Adrenal gland (tissue), 19 donors: ENCODE measurements at places on chromosomes 2 and 18. TPM values are rescaled to one million over a fixed set of nuclear protein-coding genes. Genes with fewer than 3 reads are reported as not detected.

Gene SH2D6
- 4.2 TPM for polyA plus RNA-seq

Gene DES
- polyA plus RNA-seq: 283 TPM

Gene GPR39
- 0.24 TPM for polyA plus RNA-seq

Gene LPIN1
- polyA plus RNA-seq: 23.3 TPM

Gene REG3G
- 32.2 TPM for polyA plus RNA-seq

Gene CTLA4
- 0.15 TPM for polyA plus RNA-seq

Gene VIL1
- 0.09 TPM for polyA plus RNA-seq

Gene IL37
- not detected for polyA plus RNA-seq
